ENCODE measurements at places on chromosomes 1 and 21. TPM values are rescaled to one million over a fixed set of nuclear protein-coding genes. Genes with fewer than 3 reads are reported as not detected.

GRCh38 chr1:185610954-185611353, 123.2 kb upstream of the HMCN1 start:
- no peak for DNase-seq

DNA sequence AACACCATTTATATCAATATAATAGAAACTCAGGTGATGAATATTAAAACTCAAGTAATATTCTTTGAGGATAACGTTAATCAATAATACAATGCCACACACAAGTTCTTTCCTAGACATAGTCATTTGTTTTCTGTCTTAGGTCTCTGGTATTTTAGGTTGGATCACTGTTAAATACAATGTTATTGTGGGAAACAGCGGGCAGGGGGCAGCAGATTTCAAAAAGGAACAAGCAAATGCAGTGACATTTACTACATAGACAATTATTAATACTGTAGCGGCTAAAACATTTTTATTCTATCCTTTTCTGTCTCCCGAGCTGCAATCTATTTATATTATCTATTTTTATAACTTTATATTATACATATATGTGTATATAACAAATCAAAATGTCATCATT, 186.4 kb upstream of the ZNHIT6 start:
- no peak for DNase-seq

- no peak for DNase-seq
Observed at GRCh38 chr1:64246294-64246917, 43.0 kb downstream of the UBE2U start.

The NID1 gene
- total RNA-seq: 36.7 TPM

DNA sequence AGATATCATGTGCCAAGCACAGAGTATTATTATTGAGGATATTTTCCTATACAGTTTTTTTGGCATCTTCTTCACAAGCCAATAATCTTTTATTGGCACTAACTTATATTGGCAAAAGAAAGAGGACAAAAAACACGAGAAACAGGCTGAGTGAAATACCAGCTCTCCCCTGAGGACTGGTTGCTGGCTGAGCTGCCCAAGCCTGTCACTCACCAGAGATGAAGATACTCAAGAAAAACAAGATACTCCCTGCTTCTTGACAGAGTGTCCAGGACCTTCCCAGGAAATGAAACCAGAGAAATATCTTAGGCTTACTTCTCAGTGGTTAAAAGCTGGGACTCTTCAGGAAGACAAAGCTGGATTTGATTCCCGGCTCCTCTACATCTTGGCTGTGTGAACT, 35.9 kb upstream of the ATP1B1 start:
- DNase-seq: no peak

- DNase-seq: no peak
Observed at GRCh38 chr1:230865062-230865817, 3.1 kb downstream of the C1orf198 start.

DNA sequence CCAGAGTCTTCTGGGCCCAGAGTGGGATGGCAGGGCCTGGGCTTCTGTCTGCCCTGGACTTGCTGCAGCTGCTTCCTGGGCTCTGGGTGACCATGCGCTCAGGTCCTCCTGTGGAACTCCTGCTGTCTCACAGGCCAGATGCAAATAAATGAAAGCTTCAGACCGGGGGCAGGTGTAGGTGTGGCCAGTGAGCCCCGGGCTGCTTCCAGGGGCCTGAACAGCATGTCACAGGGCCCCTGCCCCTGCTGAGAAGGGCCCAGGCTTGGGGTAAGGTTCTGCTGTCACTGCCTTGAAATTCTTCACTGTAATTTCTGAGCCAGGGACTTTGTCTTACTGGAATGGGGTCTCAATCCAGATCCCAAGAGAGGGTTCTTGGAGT, 2.5 kb upstream of the PKNOX1 start:
- DNase-seq: no peak

Measured in mucosa of descending colon (tissue), 3 donors.